Dorsolateral prefrontal cortex (tissue), 122 donors: ENCODE measurements at places on chromosomes 16 and 17.

GRCh38 chr16:50862818-50863643 lies 121.1 kb downstream of the CYLD start:
- peak; percentile 63 for DNase-seq

- DNase-seq, result no peak
Observed at GRCh38 chr16:85169333-85170065, 57.2 kb upstream of the CIBAR2 start.

DNA sequence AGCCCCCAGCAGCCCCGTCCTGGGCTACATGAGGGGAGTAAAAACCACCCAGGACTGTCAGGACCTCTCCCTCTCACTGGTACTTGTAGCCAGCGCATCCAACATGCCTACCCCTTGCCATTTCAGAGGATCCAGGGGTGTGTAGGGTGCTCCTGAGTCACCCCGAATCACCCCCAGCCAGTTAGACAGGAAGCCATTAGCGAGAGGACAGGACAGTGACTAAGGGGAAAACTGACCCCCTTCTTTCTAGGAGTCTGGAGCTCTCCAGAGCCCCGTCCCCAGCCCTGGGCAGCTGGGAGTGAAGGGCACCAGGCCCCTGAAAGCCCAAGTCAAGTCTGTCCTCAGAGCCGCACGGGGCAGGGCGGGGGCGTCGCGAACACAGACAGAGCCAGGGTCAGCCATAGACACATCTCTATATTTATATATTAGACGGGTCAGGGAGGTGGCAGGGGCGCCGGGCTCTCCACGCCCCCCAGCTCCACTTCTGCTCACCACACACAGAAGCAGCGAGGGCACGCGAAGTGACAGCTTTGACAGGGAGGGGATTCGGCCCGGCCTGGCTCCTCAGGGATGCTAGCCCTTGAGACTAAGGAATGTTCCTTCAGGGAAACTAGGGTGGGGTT lies 485 bp upstream of the GDPD3 start:
- DNase-seq, result no peak

DNA sequence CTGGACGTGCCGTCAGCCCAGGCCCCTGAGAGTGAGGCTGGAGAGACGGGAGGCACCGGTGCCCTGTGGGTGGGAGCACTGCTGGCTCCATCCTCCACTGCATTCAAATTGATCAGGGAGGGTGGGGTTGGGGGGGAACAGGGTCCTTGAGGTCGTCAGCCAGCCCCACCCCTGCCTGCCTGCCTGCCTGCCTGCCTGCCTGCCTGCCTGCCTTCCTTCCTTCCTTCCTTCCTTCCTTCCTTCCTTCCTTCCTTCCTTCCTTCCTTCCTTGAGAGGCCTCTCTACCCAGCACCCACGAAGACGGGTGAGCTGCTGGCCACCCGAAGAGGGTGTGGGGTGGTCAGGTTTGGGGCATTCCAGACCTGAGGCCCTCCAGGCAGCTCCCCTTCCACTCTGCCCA lies 16.0 kb downstream of the BAHCC1 start:
- no peak for DNase-seq

GRCh38 chr17:49589577-49589927 lies 13.9 kb downstream of the NXPH3 start:
- DNase-seq, result no peak
